NCI-H82 (cell line): ENCODE measurements at places on chromosomes 3 and 15.
A peak's percentile ranks its signal among the peaks of the same experiment; 100 is the strongest.

- DNase-seq = no peak
These were observed 33.1 kb downstream of the ARMC8 start for GRCh38 chr3:138220242-138220641.

DNA sequence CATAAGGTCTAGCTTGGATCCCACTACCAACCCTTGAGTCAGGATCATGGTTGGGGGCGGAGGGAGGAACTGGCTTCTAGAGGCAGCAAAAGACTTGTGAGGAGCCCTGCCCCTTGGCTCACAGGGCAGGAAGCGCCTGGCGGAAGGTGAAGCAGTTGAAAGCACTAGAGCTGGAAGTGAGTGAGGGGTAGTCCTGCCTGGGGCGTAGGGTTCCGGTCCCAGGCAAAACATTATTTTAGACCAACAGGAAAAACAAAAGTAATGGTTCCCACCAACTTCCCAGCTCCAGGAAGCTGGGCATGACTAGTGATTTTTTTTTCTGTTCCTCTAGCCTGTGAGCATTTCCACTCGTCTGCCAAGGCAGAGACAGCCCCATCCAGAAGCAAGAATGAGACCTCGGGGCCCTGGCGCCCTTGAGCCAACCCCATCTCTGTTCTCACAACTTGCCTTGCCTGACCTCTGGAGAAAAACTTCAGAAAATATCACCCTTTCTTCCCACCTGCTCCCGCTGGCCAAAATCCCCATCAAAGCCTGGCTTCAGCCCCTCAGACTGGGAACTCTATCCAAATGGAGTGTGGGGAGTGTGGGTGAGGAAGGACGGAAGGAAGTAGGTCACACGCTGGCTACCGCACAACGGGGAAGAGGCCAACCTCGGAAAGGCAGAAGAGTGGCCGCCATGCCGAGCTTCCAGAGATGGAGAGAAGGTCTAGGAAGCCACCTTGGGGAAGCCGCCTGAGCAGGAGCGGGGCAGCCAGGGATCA, 57.5 kb downstream of the RBPMS2 start:
- DNase-seq = no peak

DNA sequence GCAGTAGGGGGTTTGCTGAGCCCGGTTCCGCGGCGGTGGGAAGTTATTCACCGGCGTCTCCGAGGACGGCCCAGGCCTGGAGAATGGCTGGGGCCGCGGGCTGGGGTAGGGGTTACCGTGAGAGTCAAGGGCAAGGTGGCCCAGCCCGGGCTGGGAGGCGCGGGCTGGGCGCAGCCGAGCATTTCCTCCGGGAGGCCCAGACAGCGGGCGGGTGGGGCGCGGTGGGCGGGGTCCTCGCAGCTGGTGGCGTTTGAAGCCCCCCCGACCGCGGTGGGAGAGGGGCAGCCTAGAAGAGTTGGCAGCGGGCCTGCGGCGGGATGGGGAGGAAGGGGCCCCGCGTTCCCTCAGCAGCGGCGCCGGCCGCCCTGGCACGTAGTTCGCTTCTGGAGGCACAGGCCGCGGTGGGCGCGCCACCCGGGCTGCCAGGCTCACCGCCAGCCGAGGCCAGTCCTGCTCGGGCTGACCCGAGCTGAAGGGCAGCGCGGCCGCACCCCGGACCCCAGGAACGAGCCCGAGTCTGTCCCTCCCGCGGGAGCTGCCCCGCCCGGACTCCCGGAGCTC, 960 bp upstream of the KLF13 start:
- peak; percentile 73 for DNase-seq

- peak; percentile 56 for DNase-seq
These were observed 42.2 kb downstream of the SYN2 start for GRCh38 chr3:12046406-12046805.

GRCh38 chr15:89038146-89038545, 50.1 kb upstream of the ABHD2 start:
- DNase-seq = no peak

DNA sequence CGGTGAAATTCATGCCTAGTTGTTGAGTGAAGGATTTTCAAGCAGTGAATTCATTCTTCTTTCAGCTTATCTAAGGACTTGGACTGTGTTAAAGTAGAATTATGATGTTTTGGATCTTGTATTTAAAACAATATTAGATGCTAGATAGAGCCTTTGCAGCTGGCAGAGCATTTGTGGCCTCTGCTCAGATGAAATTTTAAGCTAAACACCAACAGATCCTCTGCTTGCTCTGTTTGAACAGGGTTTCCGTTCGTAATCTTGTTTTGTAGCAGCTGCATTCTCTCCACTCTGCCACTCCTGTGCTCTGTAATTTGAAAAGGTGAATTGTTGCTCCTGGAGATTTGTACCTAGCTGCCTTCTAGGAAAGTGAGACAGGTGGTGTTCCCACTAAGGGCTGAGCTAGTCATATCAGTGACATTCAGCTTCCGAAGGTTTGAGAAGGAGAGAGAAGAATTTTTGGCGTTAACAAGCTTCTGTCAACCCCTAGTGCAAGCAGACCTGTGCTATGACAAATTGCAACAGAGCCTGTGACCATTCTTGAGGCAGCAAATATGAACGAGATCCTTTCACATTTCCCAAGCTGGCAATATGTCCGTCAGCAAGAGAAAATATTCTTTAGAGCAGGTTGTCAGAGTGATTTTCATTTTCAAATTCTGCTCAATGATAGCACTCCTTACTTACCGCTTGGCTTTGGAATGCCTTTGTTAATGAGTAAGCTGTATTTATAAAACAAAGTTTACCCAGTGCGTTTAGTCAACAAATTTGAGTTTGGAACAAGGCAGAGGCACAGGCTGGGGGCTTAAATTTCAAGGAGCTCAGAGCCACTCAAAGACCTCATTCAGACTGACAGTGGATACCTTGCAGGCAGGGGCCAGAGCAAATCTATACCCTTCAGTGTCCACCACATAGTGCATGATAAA, 5.3 kb downstream of the CHST2 start:
- peak; percentile 16 for DNase-seq

GRCh38 chr3:132456571-132456970, 39.3 kb downstream of the DNAJC13 start:
- DNase-seq = no peak

GRCh38 chr3:128229106-128229857, 76.0 kb downstream of the EEFSEC start:
- DNase-seq = no peak

GRCh38 chr3:124785973-124786372, 55.7 kb downstream of the UMPS start:
- no peak for DNase-seq

DNA sequence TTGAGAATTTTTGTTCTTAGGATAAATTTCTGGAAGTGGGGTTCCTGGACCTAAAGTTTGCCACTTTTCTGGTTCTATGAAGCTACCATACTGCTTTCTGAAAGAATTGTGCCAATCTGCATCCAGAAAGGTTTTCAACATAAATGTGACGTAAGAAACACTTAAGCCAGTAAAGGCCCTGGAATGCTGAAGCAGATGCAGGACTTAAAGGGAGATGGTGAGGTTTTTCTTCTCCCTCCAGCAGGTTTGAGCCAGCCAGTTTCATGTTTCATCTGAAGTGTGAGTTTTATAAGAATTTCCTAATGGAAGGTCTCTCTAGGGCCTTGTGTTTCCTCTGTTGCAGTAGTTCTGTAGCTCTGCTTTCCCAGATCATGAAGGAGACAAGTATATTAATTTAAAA, 33.1 kb downstream of the ZNF592 start:
- no peak for DNase-seq

- DNase-seq = no peak
These were observed 3.8 kb downstream of the VEPH1 start for GRCh38 chr3:157499342-157499963.

DNA sequence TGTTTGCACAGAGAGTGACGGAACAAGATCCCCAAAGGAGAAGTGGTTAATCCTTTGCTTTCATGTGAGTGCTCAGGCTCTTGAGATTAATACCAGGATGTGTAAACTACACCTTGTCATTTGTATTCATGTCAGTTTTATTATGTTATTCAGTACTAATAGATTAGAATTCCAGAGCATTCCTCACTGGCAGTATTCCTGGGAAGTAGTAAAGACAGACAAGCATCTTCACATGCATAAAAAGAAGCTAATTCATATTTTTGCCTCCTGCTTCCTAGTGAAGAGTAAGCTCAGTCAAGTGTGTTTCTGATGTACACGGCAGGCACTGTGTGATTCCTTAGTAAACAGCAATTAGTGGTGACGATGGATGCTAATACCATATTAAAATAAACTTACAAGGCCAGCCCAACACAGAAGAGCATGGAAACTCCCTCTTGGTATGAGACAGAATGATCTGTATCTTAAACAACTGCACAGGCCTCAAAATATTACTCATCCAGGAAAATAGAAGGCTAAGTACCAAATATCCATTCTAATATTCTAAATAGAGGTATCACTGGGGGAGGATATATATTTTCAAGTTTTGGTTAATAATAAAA, 336.8 kb upstream of the MCTP2 start:
- no peak for DNase-seq

GRCh38 chr3:14153663-14154062, 24.7 kb downstream of the XPC start:
- no peak for DNase-seq

- no peak for DNase-seq
These were observed 7.7 kb downstream of the SLCO3A1 start for GRCh38 chr15:91861223-91861622.

DNA sequence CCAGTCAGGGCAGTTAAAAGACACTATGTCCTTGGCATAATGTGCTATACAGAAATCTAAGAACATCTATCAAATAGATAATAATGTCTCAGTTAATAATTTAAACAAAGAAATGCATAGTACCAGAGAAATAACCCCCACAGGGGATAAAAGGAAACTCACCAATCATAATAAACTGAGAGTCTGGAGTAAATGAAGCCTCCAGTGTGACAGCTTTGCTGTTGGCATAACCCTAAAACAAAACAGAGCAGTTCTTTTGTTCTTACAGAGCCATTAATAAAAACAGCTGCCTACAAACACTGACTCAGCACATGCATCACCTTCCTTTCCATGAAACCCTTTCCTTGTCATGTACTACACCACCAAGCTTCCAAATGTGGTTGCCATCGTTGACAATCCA, 13.5 kb downstream of the PPM1M start:
- no peak for DNase-seq

- DNase-seq = no peak
These were observed 114.2 kb upstream of the AZI2 start for GRCh38 chr3:28462866-28463265.

DNA sequence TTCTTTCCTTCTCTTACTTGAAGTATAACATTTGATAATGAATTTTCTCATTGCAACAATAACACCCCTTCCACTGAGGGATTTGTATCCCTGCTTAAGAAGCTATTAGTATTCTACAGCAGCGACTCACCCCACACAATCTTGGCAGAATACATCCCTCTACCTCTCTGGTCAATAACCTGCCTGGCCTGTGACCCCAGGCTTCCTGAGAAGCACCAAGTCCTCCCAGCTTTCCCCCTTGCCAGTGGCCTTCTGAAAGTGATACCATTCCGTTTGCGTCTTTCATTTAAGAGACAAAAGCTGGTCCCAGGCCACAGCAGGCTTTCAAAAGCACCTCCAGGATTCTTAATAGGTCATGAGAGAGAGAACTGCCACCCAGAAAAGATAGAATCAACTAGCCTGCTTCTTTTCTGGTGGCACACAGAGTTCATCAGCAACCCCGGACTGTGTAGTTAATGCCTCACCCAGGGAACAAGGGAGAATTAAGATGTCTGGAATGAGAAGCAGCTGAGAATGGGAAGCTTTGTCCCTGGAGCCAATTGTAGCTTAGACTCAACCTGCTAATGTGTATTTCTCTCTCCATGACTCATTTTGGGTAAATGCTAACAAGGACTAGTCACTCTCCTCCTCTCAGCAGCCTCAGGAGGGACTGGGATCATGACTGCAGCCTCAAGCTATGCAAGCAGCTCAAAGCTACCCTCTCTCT, 101.0 kb upstream of the CPNE4 start:
- DNase-seq = no peak

GRCh38 chr3:10354361-10355015, 33.6 kb upstream of the SEC13 start:
- peak; percentile 35 for DNase-seq

- DNase-seq = peak; percentile 74
These were observed 33.4 kb upstream of the KLHL25 start for GRCh38 chr15:85828126-85828525.

DNA sequence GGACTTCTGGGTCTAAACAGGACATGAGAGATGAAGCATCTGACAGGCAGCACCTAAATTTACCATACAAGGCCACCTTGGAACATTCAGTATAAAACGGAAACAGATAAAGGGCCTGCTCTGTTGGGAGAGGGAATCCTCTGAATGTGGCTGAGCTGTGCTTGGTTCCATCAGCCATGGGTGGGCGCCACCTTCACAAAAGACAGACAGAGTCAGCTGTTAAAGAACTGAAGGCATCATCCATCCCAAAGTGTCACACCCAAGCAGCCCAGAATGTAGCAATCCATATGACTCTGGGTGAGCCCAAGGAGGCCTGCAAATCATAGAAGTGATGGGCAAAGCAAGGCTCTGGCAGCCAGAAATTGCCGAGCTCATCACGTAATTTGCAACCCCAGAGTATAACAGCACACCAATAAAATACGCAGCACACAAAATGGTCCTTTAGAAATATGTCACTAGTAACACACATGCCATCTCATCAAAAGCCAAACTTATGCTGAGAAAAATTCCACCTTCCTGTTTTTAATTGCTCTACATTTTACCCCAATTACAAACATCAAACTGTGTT, 24.8 kb upstream of the RBP1 start:
- peak; percentile 67 for DNase-seq

DNA sequence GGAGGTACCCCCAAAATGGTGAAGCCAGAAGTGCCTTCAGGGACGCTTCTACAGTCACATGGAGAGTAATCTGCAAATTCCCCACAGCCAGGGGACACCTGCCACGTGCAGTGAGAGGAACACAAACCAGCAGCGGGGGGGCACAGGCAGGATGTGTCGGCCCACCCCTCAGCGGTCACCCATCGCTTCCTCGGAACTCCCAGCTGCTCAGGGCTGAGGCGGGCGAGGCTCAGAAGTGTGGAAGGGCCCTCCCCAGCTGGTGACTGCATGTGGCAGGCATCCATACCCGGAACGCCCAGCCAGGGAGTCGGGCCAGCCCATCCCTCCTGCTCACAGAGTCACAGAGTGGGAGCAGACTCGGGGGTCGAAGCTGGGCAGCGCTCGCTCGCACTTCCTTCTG, 63.7 kb downstream of the SLC12A8 start:
- DNase-seq = no peak

GRCh38 chr15:55344206-55344605, 25.2 kb downstream of the PIGB start:
- no peak for DNase-seq

- DNase-seq = no peak
These were observed 1.5 kb downstream of the ETFA start for GRCh38 chr15:76309601-76310330.

- no peak for DNase-seq
These were observed 740 bp upstream of the NSMCE3 start for GRCh38 chr15:29270169-29270955.

DNA sequence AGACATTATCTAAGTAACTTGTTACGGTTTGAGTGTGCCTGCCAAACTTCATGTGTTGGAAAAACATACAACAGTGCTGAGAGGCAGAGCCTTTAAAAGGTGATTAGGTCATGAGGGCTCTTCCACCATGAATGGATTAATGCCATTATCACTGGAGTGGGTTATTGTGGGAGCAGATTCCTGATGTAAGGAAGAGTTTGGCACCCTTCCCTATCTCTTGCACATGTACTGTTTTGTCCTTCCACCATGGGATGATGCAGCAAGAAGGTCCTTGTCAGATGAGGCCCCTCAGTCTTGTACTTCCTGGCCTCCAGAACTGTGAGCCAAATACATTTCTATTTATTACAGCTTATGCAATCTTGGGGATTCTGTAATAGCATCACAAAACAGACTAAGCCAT, 413.9 kb downstream of the EPHA3 start:
- DNase-seq = no peak

GRCh38 chr3:151806838-151807237, 7.1 kb upstream of the AADAC start:
- DNase-seq = no peak
